Cortex of kidney (tissue), 1 donor: ENCODE measurements at places on chromosomes 7 and 10.

DNA sequence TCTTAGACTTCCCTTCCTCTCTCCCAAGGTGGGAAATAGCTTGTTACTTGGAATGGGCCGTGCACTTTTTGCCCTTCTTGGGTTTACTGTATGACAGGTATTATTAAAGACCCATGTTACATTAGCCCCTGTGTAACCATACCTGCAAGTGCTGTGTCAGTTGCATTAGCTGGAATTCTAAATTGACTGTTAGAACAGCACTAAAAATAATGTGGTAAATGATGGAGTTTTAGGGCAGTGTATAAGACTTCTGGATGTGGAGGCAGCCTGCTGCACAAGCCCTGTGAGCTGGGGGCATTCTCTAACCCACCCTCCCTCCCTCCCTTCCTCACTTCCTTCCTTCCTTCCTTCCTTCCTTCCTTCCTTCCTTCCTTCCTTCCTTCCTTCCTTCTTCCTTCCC lies 52.7 kb downstream of the GALNT17 start:
- DNase-seq, result no peak

- no peak for DNase-seq
Observed at GRCh38 chr10:60367024-60367423, 22.7 kb downstream of the ANK3 start.

- DNase-seq, result no peak
Observed at GRCh38 chr7:20083781-20084180, 133.4 kb downstream of the MACC1 start.

- no peak for DNase-seq
Observed at GRCh38 chr10:72353965-72354355, 759 bp downstream of the DNAJB12 start.

- DNase-seq, result no peak
Observed at GRCh38 chr7:133730360-133730759, 396.8 kb upstream of the LRGUK start.

DNA sequence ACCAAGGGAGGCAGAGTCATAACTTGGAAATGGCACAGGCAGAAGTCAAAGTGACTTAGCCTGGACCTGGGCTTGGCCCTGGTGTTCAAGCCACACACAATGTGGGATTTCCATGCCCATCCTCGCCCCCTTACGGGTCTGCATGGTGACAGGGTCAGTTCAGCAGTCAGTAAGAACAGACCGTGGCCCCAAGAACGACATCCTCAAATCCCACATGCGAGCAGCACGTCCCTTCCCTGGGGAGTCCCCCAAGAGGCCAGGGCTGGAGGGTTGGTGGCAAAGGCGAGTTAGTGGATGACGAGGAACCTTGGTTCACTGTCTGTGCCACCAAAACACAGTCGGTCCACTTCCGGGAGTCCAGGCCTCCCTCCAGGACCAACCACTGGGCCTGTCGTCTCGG lies 93.3 kb upstream of the MGMT start:
- no peak for DNase-seq

GRCh38 chr10:74828946-74829345 lies 2.5 kb downstream of the KAT6B start:
- no peak for DNase-seq

- no peak for DNase-seq
Observed at GRCh38 chr10:71381611-71382010, 15.1 kb upstream of the CDH23 start.

GRCh38 chr7:111796671-111797070 lies 234.4 kb upstream of the IMMP2L start:
- no peak for DNase-seq

DNA sequence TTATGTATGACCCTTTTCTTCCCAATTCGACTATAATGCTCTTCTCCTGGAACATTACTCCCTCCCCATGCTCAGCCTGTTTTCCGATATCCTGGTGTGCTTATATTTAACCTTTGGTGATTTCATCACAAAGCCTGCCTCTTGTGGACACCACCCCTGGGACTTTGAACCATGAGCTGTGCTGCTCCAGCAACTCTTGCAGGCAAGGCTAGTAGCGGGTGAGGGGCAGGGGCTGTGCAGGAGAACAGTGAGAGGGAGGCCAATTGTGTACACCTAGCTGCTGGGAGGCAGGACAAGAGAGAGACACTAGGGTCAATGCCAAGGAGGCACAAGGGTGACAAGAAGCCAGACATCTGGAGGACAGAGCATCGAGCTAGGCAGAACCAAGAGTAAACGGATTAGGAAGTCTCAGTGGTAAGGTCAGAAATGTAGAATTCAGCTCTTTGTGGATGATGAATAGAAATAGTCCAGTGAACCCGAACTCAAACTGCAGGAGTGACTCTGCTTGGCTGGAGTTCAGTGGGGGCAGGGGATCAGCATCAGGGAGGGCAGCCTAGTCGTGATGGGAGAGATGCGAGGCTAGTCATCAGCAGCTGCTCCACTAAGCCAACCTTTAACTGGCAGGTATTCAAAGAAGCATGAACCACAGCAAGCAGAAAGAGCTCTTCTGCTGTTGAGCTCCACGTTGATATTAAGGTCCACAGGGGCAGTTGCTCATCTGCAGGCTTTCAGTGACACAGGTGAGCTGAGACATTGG lies 31.0 kb upstream of the MKI67 start:
- no peak for DNase-seq

- no peak for DNase-seq
Observed at GRCh38 chr7:101814991-101815825, 2.2 kb upstream of the CUX1 start.

DNA sequence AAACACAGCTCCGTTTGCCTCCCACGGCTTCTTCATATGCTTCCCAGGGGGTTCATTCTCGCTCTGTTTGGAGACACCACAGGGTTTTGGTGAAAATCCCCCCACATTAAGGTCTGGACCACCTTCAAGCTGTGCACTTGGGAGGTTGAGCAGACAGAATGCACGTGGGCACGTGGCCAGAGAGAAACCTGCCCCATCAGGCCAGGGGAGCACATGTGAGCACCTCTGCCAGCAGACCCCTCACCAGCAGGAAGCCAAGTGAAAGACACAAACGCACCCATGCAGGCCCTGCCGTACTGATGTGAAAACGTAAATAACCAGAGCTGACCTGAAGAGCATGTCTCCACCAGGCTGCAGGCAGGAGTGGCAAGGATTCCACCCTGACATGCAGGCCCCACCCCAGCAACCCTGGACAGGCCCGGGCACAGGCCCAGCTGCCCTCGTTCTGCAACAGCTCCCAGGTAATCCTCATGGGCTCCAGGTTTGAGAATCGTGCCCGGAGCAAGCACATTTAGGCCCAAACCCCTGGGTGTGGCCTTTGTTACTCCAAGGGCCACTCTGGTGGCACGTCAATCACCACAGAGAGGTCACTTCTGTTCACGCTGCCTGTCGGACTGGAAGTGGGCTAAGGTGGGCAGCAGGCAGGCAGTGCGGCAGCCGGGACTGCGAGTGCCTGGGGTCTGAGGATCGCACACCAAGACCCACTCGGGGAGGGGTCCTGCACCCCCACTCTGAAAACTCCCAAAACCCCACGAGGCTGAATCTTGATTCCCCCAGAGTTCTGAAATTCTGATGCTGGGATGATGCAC lies 184.4 kb downstream of the PTPRN2 start:
- no peak for DNase-seq

GRCh38 chr7:155109121-155109520 lies 39.0 kb downstream of the HTR5A start:
- DNase-seq, result no peak

DNA sequence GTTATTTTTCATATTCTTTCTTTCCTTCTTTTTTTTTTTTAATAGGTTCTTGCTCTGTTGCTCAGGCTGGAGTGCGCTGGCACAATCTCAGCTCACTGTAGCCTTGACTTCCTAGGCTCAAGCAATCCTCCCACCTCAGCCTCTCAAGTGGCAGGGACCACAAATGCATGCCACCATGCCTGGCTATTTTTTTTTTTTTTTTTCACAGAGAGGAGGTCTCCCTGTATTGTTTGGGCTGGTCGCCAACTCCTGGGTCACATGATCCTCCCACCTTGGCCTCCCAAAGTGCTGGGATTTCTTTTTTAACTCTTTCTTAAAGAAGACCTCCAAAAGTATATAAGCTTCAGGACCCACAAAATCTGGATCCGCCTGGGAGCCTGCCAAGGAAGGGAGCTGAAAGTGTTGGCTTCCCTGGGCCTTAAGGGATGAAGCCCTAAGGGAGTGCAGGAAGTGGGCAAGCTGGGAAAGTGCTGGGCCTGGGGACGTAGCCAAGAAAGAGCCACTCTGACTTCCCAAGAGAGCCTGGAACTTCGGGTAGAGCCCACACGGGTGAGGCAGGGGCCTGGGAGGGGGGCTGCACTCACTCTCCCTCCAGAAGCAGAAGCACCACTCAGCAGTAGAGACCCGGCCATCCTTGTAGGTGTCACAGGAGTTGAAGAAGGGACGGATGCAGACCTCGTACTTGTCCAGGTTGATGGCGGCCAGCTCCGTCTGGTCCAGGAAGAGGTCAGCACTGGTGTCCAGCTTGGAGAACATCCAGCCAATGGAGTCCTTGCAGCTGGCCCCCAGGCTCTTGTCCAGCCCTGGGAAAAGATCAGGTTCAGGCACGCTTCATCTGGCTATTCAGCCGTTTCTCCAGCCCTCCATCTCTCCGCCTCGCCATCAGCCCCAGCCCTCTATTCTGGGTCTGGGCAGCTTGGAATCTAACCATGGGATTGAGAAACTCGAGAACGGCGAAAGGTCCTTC lies 21.8 kb downstream of the SPOCK2 start:
- no peak for DNase-seq
